ENCODE measurements at places on chromosomes 13 and 19.

- no peak for DNase-seq
These were observed 33.4 kb downstream of the COG6 start for GRCh38 chr13:39688699-39689405.

GRCh38 chr19:13056052-13056660, 46.5 kb downstream of the LYL1 start:
- no peak for DNase-seq

- DNase-seq = no peak
These were observed 8.1 kb downstream of the SULT2B1 start for GRCh38 chr19:48560095-48560530.

- no peak for DNase-seq
These were observed 17.7 kb downstream of the INTS6 start for GRCh38 chr13:51435002-51435578.

DNA sequence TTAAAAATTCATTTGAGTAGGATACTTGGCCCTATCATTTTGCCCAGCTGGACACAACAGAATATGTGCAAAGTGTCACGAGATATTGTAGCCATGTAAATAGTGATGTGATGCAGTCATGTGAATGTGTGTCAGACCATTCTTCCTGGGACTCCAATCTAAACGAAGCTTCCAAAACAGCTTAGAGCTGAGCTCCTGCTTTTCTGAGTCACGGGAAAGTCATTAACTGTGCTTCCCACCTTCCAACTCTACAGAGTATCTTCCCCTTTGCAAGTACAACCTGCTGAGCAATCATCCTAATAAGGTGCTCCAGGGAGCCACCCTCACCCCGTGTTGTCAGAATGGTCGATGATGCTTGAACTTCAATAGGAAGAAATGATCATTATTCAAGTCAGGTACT, 294.7 kb downstream of the MYO16 start:
- no peak for DNase-seq

GRCh38 chr13:21338156-21338555, 120.9 kb downstream of the ZDHHC20 start:
- DNase-seq = no peak

- DNase-seq = no peak
These were observed 4.3 kb downstream of the FOSB start for GRCh38 chr19:45471931-45472562.

- DNase-seq = no peak
These were observed 29.9 kb upstream of the RNF113B start for GRCh38 chr13:98206946-98207345.

DNA sequence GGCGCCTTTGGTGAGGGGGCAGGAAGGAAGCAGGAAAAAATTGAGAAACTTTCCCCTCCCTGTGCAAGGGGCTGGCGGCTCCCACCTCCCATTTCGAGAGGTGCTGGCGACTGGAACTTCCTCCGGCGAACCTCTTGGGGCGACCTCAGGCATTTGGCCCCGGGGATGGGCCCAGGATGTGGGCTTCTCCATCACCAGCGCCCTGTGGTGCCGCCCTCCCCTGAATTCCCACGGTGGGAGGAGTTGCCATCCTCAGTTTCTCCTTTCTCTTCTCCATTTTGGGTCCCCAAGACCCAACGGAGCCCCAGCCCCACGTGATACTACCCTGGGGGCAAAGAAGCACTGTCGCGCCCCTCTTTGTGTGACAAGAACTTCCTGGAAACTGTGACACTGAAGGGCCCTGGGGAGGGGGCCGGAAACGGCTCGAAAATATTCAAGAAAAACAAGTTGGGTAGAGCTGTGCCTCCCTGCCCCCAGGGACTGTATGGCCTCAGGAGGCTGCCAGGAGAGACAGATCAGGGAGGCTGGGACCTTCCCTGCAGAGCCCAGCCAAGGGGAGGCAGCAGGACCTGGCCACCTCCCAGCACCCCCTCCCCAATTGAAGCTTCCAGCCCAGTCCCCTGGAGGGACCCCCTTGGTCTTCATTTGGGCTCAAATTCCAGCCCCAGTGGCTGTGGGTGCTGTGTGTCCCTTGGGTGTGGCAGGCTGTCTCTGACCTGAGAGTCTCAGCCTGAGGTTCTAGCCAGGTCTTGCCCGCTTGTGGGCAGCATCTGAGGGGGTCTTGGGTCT, 16.2 kb upstream of the AP1M2 start:
- peak; percentile 83 for DNase-seq

DNA sequence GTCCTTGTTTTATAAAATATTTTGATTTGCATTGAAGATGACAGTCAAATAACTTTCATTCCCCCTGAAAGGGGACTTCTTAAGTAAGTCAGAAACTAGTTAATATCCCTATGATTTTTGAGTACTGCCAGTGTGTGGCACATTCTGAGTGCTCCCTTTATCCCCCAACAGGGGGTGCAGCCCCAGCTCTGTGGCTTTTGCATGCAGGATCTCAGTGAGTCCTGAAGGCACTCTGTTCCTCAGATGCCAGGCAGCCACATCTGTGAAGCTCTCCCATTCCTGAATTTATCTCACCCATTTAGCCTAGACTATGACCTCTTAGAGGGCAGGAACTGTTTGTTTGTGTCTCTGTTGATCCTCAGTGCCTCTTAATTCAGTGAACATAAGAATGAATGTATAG, 123.1 kb downstream of the CDK8 start:
- no peak for DNase-seq

GRCh38 chr19:18441804-18442788, 4.2 kb upstream of the ISYNA1 start:
- no peak for DNase-seq

DNA sequence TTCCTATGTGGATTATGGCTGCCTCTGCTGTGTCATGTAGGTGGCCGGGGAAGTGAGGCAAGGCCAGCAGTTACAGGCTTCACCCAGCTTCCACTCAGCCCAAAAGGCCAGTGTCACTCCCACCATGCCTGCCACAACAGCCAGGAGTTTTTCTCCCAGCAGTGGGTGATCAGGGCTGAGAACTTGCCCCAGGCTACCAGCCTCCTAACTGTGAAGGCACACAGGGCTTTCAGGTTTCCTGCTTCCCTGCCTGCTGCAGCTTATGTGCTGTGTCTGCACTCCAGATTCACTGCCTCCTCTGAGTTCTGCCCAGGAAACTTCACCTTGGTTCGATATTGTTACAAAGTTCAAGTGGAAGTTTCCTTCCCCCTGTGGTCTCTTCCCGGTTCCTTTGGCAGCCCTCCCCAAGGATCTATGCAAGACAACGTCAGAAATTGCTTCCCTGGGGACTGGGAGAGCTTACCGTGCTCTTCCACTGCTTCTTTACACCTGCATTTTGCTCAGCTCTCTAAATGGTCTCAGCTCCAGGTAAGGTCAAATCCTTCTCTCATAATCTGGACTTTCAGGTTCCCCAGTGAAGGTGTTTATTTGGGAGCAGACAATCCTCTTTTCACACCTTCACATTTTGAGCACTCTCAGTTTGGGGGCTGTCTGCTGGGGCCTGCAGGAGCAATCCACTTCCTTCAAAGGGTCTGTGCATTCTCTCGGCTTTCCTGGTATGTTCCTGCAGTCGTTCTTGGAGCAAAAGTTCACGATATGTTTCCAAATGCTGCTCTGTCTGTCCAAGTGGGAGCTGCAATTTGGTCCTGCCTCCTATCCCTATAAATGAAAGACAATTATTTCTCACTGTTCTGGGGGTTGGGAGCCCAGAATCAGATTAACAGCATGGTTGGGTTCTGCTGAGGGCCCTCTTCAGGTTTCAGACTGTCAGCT, 1730.1 kb upstream of the PRR20A start:
- no peak for DNase-seq
